ENCODE measurements at places on chromosomes 2 and 18.
A peak's percentile ranks its signal among the peaks of the same experiment; 100 is the strongest.

- H3K4me1 ChIP-seq, result peaks cover 5% of the 10 kb centered on the region
- H3K36me3 ChIP-seq, result no peaks in the 10 kb centered on the region
- H3K27me3 ChIP-seq, result no peaks in the 10 kb centered on the region
- no peak overlapping the region for H3K4me3 ChIP-seq
- no peak for DNase-seq
These were observed 317.6 kb upstream of the NCKAP5 start for GRCh38 chr2:133885847-133886246.

- H3K4me1 ChIP-seq, result peaks cover 13% of the 10 kb centered on the region
- H3K27ac ChIP-seq, result no peak overlapping the region
- H3K4me3 ChIP-seq, result no peak overlapping the region
These were observed 2.2 kb downstream of the NXPH2 start for GRCh38 chr2:138777996-138778395.

- H3K27me3 ChIP-seq, result no peaks in the 10 kb centered on the region
- H3K36me3 ChIP-seq, result peaks cover 14% of the 10 kb centered on the region
- H3K4me3 ChIP-seq, result no peak overlapping the region
- peak; percentile 9 for DNase-seq
- H3K4me1 ChIP-seq, result peaks cover 6% of the 10 kb centered on the region
These were observed 4.7 kb downstream of the SLC25A12 start for GRCh38 chr2:171889333-171889732.

GRCh38 chr2:23626701-23627230 is 241.8 kb downstream of the KLHL29 start:
- no peaks in the 10 kb centered on the region for H3K36me3 ChIP-seq
- H3K27me3 ChIP-seq, result no peaks in the 10 kb centered on the region
- no peak for DNase-seq
- H3K4me1 ChIP-seq, result no peaks in the 10 kb centered on the region
- H3K27ac ChIP-seq, result no peak overlapping the region

DNA sequence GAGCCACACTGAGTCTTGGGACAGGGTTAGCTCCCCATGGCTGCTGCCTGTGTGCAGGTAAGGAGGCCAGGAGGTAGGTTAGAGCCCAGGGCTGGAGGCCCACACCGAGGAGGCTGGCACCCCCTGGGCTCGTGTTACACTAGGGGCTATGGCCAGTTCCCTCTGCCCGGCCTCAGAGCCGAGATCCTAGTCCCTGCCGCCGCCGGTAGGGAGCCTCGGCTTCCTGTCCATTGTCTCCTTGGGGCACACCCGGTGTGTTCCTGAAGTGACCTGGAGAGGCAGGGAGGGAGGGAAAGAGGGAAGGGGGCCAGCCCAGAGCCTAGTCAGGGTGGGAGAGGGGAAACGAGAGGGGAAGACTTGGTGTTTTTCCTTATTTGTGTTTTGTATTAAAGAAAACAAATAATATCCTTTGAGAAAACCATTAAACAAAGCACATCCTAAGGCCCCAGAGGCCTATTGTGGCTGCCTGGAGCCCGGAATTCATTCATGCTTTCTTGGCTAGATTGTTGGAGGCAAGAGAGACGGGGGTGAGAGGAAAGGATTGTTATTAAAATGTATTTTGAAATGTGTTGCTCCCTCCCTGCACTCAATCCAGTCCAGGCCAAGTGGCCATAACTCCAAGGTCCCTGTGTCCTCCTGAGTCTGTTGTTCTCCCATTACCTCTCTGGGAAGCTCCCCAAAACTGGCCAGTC is 170.7 kb downstream of the CTIF start:
- no peaks in the 10 kb centered on the region for H3K36me3 ChIP-seq
- no peak overlapping the region for H3K27ac ChIP-seq
- no peaks in the 10 kb centered on the region for H3K27me3 ChIP-seq
- no peak overlapping the region for H3K4me3 ChIP-seq

- H3K27ac ChIP-seq, result no peak overlapping the region
- H3K4me3 ChIP-seq, result no peak overlapping the region
- no peaks in the 10 kb centered on the region for H3K27me3 ChIP-seq
- H3K36me3 ChIP-seq, result no peaks in the 10 kb centered on the region
- H3K4me1 ChIP-seq, result no peaks in the 10 kb centered on the region
These were observed 201.8 kb upstream of the FN1 start for GRCh38 chr2:215637651-215638050.

DNA sequence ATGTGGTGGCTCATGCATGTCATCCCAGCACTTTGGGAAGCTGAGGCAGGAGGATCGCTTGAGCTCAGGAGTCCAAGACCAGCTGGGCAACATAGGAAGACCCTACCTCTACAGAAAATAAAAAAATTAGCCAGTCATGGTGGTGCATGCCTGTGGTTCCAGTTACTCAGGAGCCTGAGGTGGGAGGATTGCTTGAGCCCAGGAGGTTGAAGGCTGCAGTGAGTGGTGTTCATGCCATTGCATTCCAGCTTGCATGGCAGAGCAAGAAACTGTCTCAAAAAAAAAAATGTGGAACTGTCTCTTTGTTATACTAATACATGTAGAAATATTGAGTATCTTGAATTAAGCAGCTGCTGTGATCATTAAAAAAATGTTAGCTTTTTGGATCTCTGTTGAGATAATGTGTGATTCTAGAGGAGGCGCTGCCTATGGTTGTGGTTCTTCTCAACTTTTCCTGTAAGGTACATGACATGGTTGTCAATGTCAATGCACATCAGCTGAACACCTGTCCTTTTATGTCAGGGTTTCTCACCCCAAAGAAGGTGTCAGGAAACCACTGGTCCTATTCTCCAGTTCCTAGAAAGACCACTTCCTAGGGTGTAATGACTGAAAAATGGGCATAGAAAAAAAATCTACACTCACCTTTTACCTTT is 34.7 kb upstream of the IL1RL1 start:
- no peaks in the 10 kb centered on the region for H3K27me3 ChIP-seq
- no peak for DNase-seq
- H3K4me3 ChIP-seq, result no peak overlapping the region
- H3K4me1 ChIP-seq, result peaks cover 3% of the 10 kb centered on the region

- no peaks in the 10 kb centered on the region for H3K36me3 ChIP-seq
- H3K27me3 ChIP-seq, result no peaks in the 10 kb centered on the region
- peaks cover 18% of the 10 kb centered on the region for H3K4me1 ChIP-seq
- no peak overlapping the region for H3K4me3 ChIP-seq
- DNase-seq, result no peak
These were observed 187.6 kb downstream of the NAPG start for GRCh38 chr18:10713409-10713808.

DNA sequence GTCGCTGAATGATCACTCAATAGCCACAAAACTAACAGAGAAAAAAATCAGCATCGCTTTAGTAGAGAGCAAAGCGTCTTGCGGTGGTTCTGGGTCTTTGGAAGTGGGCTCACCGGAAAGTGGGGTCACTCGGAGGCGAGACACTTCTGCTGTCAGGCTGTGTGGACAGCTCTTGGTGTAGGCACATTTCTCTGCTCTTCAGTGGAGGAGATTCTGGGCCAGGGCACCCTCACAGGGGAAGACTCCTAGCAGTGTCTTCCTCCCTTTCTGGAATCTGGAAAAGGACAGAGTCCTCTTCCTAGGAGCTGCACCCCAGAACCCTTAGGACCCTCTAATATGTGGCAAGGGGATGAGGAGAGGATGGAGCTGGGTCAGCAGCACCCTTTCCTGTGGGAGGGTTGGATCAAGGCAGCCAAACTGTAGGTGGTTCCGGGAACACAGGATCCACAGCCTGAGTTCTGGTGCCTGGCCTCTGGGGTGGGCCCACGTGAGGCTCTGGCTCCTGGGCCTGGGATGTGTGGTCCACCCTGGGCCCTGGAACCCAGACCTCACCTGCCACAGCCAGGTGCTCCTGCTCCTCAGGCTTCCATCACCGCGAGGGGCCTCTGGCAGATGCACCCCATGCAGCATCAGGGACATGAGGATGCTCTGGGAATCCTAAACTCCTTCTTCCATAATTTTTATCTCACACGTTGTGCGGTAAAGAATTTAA is 25.1 kb downstream of the GPR35 start:
- DNase-seq, result no peak
- no peaks in the 10 kb centered on the region for H3K27me3 ChIP-seq
- H3K27ac ChIP-seq, result no peak overlapping the region
- no peak overlapping the region for H3K4me3 ChIP-seq
- H3K4me1 ChIP-seq, result no peaks in the 10 kb centered on the region

GRCh38 chr2:238727585-238728329 is 120.1 kb upstream of the TWIST2 start:
- peak; percentile 54 for DNase-seq
- no peak overlapping the region for H3K27ac ChIP-seq
- H3K4me3 ChIP-seq, result no peak overlapping the region
- no peaks in the 10 kb centered on the region for H3K36me3 ChIP-seq

GRCh38 chr2:39593439-39594393 is 72.0 kb upstream of the TMEM178A start:
- H3K36me3 ChIP-seq, result no peaks in the 10 kb centered on the region
- DNase-seq, result peak; percentile 93
- H3K27ac ChIP-seq, result no peak overlapping the region

GRCh38 chr18:77016936-77017335 is 115.6 kb downstream of the MBP start:
- H3K4me3 ChIP-seq, result no peak overlapping the region
- peaks cover 4% of the 10 kb centered on the region for H3K4me1 ChIP-seq
- no peak for DNase-seq
- H3K36me3 ChIP-seq, result no peaks in the 10 kb centered on the region

GRCh38 chr2:18833941-18834340 is 244.6 kb upstream of the NT5C1B start:
- H3K4me1 ChIP-seq, result peaks cover 92% of the 10 kb centered on the region
- H3K27me3 ChIP-seq, result no peaks in the 10 kb centered on the region
- H3K36me3 ChIP-seq, result no peaks in the 10 kb centered on the region
- no peak for DNase-seq

GRCh38 chr2:182166841-182167240 is 181.2 kb downstream of the PPP1R1C start:
- no peaks in the 10 kb centered on the region for H3K4me1 ChIP-seq
- no peaks in the 10 kb centered on the region for H3K27me3 ChIP-seq
- no peaks in the 10 kb centered on the region for H3K36me3 ChIP-seq
- DNase-seq, result no peak

- no peak for DNase-seq
- H3K27ac ChIP-seq, result no peak overlapping the region
- H3K36me3 ChIP-seq, result no peaks in the 10 kb centered on the region
These were observed 96.9 kb upstream of the MSH6 start for GRCh38 chr2:47686018-47686417.

- no peaks in the 10 kb centered on the region for H3K36me3 ChIP-seq
- no peak for DNase-seq
- no peak overlapping the region for H3K4me3 ChIP-seq
- no peaks in the 10 kb centered on the region for H3K27me3 ChIP-seq
These were observed 138.4 kb downstream of the MBP start for GRCh38 chr18:76994086-76994654.
